ENCODE measurements at places on chromosomes 5 and 9.

GRCh38 chr5:78810098-78810920 is 161.7 kb upstream of the LHFPL2 start:
- DNase-seq, result no peak

DNA sequence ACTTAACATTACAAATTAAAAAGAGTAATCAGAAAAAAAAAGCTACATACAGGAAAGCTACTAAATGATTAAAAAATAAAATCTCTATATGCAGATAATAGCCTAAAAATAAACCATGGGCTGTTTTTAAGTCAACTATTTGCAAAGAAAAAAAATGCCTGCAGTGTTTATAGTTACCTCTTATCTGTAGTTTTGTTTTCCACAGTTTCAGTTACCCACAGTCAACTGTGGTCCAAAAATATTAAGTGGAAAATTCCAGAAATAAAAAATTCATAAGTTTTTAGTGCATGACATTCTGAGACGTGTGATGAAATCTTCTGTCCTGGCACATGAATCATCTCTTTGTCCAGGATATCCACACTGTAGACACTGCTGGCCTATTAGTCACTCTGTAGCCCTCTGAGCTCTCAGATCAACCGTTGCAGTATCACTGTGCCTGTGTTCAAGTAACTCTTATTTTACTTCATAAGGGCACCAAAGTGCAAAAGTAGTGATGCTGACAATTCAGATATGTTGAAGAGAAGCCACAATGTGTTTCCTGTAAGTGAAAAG is 59.2 kb downstream of the PRELID2 start:
- DNase-seq, result peak; percentile 70

GRCh38 chr9:20599195-20599594 is 23.1 kb downstream of the MLLT3 start:
- no peak for DNase-seq

DNA sequence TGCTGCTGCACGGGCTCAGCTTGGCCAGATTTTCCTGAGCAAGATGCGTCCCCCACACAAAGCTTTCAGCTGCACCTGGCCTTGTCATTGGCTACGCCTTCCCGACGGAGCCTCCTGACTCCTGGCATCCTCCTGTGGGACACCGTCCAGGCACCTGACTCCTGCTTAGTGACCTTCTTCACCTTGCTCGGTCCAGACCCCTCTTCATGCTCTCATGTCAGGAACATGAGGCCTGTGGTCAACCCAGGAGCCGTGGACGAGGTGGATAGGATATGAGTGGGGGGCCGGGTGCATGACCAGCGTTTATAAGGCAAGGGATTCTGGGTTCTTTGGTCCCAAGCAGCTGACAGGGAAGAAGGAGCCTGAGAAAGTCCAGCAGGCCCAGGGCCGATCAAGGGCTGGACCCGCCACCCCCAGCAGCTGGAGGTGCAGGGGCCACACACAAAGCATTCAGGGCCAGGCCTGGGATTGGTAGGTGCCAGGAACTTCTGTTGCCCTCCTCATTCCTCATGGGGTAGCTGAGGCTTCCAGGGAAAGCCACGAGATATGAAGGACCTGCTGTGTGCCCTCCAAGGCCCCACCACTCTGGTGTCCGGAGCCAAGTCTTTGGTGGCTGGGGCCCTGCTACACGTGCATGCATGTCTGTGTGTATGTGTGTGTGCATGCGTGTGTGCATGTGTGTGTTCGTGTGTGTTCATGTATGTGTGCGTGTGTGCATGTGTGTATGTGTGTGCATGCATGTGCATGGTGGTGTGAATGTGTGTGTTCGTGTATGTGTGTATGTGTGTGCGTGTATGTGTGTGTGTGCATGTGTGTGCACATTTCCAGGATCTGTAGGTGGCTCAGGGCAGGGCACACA is 34.9 kb downstream of the SLC6A3 start:
- DNase-seq, result no peak

DNA sequence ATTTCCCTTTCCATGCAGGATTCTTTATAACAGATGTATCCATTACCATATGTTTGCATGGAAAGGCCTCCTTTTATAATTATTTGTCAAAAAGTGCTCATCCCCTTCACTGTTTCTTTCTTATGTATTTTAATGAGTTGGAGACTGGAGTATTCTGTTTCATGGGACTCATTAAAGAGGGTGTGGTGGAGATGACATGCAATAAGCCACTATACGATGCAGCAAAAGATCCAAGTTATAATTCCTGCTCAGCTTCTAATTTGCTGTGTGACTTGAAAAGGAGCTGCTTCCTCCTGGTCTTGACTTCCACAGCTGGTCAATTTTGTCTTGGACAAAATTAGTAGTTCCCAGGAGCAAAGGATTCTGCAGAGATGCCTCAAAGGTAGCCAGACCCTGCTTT is 13.9 kb downstream of the SGCD start:
- no peak for DNase-seq

DNA sequence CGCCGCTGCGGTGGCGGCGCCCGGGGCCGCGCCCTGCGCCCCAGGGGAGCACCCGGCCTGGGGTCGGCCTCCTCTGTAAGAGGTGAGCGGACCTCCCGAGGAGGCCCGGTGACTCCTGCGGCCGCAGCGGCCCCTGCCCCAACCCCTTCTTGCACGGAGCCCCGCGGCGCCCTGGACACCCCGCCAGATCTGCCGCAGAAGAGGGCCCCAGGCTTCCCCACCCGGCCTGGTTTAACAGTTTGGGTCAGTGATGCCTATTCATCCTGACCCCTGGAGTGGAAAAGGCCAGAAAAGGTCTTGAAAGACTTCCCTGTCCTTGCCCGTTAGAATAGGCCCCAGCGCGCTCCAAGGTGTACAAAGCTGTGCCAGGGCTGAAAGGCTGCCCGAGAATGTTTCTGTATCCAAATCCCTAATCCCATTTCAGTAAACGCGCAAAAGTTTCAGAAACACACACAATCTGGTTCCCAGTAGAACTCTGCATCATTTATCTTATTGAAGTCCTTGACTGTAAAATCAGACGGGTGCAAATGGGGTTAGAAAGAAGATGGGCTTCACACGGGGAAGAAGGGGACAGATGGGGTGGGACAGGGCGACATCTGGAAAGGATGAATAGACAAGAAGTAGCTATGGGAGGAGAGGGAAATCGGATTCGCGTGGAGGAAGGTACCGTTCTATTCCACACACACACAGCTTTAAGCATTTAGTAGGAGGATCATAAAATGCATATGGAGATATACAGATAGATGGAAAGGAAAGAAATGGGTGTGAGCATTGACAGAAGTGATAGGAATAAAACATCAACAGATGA is 1.1 kb upstream of the SSBP2 start:
- DNase-seq, result no peak

DNA sequence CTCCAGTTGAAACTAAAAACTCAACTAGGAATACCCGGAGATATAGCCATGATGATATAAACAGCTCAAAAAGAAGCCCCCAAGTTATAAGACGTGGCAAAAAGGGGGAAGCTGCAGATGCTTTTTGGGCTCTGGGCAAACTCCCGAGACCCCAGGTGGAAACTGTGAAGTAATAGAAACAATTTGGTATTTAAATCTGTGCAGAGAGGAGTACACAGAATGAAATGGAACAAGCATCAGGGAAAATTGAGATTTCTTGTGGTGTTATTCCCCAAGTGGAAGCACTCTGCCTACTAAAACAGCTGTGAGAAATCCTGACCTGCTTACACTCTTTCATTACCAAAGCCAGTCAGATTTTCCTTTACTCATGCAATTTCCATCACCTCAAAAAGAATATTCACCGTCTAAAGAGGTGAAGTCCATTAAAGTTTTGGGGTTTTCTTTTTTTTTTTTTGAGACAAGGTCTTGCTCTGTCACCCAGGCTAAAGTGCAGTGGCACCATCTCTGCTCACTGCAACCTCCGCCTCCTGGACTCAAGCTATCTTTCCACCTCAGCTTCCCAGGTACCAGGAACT is 23.5 kb downstream of the SAXO1 start:
- no peak for DNase-seq

- DNase-seq, result no peak
Observed at GRCh38 chr9:7601739-7602138, 197.8 kb downstream of the DMAC1 start.

- no peak for DNase-seq
Observed at GRCh38 chr5:160039810-160040470, 31.0 kb downstream of the TTC1 start.

DNA sequence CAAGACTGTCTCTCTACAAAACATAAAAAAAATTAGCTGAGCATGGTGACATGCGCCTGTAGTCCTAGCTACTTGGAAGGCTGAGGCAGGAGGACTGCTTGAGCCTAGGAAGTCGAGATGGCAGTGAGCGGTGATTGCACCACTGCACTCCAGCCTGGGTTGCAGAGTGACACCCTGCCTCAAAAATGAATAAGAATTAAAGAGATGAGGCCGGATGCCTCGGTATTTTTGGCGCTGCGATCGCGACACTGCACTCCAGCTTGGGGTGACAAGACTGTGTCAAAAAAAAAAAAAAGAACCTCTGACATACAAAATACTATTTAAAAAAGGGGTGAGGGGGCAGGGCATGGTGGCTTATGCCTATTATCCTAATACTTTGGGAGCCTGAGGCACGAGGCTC is 7.3 kb downstream of the GPBP1 start:
- DNase-seq, result no peak

GRCh38 chr9:37011530-37011929 is 22.5 kb downstream of the PAX5 start:
- DNase-seq, result no peak

GRCh38 chr5:1754531-1755220 is 45.0 kb downstream of the MRPL36 start:
- no peak for DNase-seq

DNA sequence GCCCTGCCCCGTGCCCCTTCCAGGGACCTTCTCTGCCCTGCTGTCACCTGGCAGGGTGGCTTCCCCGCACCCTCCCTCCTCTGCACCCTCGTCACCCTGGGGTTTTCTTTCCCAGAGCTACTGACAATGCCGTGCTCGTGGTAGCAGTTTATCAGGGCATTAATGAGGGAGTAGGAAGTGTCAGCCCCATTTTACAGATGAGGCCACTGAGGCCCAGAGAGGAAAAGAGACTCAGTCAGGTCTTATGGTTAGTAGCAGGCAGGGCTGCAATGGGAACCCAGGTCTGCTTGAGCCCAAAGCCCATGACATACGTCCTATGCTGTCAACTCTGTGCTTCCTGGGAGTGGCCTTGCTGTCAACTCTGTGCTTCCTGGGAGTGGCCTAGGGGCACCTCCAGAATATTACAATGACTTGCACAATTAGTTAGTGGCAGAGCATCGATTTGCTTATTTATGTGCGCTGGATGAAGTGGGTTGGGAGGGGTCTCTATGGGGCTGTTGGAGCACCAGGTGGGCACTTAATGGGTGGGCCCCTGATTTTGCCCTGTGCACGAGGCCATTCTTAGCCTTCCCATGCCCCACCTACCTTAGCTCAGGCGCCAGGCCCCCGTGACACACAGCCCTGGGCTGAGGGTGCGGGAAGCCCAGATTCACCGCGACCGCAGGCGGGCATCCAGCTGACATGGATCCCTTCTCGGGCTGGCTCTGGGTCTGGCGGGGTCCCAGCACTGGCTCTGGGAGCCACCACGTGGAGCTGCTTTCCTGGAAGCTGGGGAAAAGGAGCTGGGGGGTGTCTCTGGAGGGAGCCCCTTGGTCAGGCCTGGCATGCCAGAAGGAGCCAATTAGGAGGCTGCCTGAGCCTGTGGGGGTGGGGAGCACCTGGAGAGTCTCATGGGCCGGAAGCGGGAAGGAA is 82.0 kb upstream of the ORM1 start:
- no peak for DNase-seq

DNA sequence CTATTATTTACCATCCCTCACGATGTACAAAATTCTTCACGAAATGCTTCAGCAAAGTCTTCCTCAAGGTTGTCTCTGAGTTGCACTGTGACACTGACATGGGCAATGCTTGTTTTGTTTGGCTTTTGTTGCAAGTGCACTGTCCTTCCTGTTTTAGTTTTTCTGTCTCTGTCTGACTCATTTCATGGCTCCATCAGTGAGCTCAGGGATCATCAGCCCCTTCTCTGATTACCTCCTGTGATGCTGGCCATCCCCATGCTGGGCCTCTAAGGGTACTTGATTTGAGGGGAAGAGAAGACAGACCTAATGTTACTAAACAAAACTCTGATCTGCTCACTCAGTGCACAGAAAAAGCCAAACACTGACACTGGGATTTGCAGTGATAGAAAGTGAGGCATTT is 37.6 kb upstream of the STX17 start:
- no peak for DNase-seq

- DNase-seq, result no peak
Observed at GRCh38 chr5:122954719-122955118, 81.8 kb downstream of the PPIC start.

GRCh38 chr5:94577466-94578245 is 40.7 kb downstream of the KIAA0825 start:
- no peak for DNase-seq

GRCh38 chr5:16229357-16229940 is 49.9 kb upstream of the MARCHF11 start:
- DNase-seq, result no peak

GRCh38 chr9:70578720-70579119 is 164.3 kb upstream of the KLF9 start:
- DNase-seq, result no peak

DNA sequence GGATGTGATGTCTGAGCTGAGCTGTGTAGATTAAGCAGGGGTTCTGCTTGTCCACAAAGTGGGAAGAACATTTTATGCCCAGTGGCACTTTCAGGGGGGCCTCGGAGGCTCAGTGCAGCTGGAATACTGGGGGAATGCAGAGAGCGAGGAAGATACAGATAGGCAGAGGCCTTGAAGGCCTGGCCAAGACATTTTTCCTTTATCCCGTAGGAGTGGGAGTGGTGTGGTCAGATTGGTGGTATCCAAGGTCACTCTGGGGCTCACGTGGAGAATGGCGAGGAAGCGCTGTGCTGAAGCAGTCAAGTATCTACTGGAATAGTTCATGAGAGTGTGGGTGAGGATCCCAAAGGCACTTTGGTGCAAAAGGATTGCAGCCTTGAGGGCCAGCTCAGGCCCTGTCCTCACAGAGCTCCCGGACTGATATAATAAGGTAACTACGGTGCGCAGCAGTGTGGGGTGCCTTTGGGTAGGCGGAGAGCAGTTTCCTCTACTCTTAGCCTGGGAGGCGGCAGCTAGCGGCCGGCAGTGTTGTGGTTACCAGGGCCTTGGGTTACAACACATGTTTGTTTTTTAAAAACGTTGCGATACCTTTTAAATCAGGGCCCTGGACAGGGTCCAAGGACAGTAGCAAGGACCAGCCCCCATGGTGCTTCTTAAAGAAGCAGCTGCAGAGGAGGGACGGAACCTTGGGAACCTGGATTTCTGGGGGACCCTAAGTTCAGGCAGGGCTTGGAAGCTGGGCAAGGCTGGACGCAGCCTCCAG is 10.8 kb upstream of the CCDC69 start:
- peak; percentile 45 for DNase-seq

GRCh38 chr5:93208141-93208751 is 372.8 kb downstream of the NR2F1-AS1 start:
- DNase-seq, result no peak

DNA sequence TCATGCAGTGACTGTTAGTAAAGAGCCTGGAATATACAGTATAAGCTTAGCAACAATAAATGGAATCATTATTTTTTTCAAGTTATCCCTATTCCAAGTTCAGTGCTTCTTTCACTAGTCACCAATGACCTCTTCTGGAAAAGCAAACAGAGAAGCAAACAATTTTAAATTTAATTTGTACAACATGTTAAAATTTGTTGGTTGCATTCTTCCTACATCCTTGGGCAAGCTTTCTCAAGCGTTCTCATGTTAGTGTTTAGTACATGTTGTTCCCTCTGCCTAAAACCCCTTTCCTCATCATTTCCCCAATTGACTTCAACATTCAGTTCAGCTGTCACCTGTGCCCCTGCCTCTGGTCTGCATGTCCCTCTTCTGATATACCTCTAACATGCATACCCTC is 123.4 kb downstream of the SEC61B start:
- DNase-seq, result no peak
